Thyroid gland (tissue), 4 donors: ENCODE measurements at places on chromosomes 16 and 17. TPM values are rescaled to one million over a fixed set of nuclear protein-coding genes. Genes with fewer than 3 reads are reported as not detected.

GAS7 gene
- total RNA-seq, result 20.1 TPM

IL17C gene
- not detected for total RNA-seq

CMTM1 gene
- total RNA-seq, result 3.8 TPM

PRSS27 gene
- total RNA-seq, result 1.1 TPM

ABCC6 gene
- 17.7 TPM for total RNA-seq

ITGAX gene
- 2.8 TPM for total RNA-seq

NTN1 gene
- 5.1 TPM for total RNA-seq

TPSAB1 gene
- 7.4 TPM for total RNA-seq

CD79B gene
- total RNA-seq, result not detected

DNA sequence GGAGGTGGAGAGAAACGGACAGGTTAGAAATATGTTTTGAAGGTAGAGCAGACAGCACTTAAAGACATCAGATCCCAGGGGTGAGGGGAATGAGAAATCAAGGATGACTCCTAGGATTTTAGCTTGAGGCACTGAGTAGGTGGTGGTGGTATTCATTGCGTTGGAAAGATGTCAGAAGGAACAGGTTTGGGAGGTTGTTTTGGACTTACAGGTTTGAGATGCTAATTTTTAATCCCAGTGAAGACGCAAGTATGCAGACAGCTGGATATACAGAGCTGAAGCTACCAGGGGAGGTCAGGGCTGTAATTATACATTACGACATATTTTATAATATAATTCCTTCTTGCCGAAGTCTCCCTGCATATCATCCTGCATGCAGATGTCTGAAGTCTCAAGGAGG lies 433.3 kb downstream of the XYLT1 start:
- no peak for DNase-seq

GRCh38 chr16:48503779-48504178 lies 106.2 kb downstream of the N4BP1 start:
- DNase-seq, result peak; percentile 35

DNA sequence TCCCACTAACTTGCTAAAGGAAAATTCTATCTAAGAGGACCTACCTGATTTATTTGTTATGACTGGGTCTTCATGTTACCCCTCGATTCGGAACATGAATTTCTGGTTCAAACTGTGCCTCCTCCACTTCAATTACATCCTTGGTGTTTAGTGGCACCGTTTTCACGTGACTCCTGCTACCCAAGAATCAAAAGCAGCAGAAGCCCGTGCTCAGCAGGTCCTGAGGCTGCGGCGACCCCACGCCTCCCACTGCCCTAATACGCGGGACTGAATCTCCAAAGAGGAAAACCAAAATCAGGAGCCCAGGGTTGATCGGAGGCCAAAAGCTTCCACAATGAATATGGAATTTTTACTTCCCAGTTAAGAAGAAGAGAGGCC lies 94.0 kb upstream of the METRNL start:
- DNase-seq, result no peak

DNA sequence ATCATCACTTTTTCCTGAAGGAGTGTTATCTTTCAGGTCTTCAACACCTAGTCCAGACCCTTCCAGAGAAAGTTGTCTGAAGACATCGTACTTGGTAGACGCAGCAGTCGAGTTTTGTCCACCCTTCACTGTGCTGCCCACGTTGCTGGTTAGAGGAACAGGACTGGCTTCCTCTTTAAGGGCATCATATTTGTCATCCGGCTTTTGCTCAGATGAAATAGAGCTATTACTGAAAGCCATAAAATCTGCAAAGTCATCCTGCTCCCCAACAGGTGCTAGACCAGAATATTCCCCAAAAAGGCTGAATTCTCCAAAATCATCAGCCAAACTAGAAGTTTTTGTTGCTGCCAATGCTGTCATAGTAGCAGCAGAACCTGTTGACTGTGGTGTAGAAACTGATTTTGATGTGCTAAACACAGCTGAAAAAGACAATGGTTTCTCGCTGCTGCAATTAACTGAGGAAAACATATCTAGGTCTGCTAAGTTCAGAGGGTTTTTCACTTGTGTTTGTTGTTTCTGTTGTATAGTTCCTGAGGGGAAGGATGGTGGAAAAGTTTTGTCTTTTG lies 55.7 kb downstream of the SYNRG start:
- DNase-seq, result no peak

DNA sequence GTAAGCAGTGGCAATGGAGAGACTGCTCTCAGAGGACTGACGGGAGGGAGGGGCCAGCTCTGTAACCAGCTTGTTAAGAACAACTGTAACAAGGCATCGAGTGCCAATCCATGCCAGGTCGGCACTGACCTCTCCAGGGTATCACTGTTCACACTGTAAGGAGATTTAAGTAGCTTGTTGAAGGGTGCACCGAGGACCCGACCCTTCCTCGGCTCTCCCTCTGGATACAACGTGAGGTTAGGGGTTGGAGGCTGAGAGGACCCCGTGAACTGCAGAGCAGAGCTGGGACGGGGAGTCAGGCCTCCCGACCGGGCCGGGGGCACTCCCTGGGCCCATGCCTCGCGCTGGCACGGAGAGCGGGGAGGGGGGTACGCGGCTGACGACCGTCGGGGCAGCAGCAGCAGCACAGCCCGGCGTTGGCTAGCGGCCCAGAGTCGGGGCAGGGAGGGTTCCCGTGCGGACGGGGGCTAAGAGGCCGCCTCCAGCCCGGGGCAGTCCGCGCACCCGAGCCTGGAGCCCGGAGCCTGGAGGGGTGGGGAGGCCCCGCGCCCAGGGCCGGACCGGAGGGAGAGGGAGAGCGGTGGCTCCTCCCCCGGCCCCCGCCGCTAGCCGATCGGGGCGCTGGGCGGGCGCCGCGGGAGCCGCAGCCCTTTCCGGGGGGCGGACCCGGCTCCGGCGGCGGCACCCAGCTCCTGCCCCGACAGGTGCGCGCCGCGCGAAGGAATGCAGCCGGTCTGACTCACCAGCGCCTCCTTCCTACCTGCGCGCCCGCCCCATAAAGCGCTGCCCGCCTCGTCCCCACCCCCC lies at the start of gene ITGB4:
Gene ITGB4 (plus strand): TSS at position 804 of the 807 bp plus-strand sequence. CDS start 3,245 bp downstream, outside the sequence.
- peak; percentile 88 for DNase-seq

- no peak for DNase-seq
Observed at GRCh38 chr17:4947010-4947410, 1.3 kb downstream of the PFN1 start.

DNA sequence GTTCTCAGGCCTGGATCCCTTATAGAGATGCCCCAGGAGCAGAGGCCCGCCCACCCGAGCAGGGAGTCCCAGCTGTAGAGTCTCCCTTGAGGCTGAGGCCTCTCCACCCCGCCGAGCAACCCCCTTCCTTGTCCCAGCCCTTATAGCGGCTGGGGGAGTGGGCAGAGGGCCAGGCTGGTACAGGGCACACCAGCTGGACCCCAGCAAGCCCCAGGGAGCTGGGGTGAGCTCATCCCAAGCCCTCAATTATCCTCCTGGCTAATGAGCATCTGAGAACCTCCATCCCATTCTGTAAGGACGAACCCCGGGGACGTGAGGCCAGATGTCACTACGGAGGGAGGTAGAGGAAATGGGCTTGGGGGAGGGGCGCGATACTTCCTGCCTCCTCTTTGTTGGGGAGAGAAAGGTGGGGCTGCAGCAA lies 3.2 kb upstream of the SNN start:
- no peak for DNase-seq

- no peak for DNase-seq
Observed at GRCh38 chr17:68544111-68544915, 32.1 kb downstream of the PRKAR1A start.

- peak; percentile 5 for DNase-seq
Observed at GRCh38 chr17:65797809-65798208, 236.4 kb upstream of the AXIN2 start.

DNA sequence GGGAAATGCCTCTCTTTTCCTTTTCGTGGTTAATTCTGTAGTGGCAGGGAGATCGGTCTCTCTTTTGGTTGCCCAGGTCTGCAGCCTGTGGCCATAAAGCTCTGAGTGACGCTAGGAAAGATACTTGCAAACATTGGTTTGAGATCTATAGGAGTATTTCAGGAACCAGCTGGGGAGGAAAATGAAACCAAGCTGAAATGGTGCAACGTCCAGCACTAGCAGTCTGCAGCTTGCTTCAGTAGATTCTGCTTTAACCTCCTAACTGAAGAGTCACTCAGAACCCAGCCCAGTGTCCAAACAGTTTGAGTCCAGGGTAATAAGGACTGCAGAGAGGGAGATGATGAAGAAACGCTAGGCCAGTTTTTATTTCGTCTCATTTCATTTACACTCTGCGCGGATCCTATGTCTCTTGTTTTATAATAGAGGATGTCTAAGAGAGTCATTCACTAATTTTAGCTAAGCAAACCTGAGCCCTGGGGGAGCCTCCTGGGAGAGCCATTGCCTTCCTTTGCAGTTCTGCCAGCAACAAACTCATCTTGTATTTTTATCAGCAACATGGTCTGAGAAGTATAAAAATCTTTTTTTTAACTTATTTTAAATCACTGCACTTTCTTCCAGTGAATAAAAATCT lies 12.0 kb downstream of the SP2 start:
- no peak for DNase-seq

DNA sequence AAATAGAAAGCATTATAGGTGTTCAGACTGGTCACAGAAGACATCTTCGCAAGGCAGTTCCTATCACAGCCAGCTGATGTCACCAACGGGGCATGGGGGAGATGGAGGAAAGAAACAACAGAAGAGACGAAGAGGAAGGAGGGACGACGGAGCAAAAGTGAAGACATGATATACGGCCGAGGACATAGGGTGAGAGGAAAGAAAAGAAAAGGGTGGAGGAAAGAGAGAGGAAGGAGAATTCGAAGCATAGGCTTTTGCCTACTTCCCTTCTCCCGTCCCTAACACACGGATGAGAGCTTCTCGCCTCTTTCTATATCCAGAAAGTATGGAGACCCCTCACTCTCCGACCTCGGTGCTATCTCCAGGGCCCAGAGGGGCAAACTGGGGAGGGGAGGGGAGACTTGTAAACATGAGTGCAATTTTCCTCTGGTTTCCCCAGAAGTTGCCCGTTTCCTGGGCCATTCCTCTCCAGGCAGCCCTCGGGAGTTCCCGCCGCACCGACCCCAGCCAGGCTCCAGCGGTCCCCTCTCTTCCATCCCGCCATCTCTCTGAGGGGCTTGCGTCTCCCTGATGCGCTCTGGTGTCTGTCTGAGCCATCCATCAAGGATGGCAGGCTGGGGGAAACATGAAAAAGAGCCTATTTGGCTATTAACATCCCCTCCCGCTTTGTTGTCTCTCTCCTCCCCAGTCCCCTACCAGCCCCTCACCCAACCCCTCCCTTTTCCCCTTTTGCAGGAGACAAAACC lies 26.0 kb downstream of the COPZ2 start:
- DNase-seq, result no peak

GRCh38 chr16:20803192-20803560 lies 3.1 kb downstream of the ERI2 start:
- no peak for DNase-seq

GRCh38 chr17:46072998-46073397 lies 73.9 kb downstream of the STH start:
- no peak for DNase-seq

GRCh38 chr17:58005728-58006559 lies 1.1 kb downstream of the SRSF1 start:
- DNase-seq, result no peak

- DNase-seq, result peak; percentile 93
Observed at GRCh38 chr16:48617711-48618148, 7.8 kb upstream of the N4BP1 start.

DNA sequence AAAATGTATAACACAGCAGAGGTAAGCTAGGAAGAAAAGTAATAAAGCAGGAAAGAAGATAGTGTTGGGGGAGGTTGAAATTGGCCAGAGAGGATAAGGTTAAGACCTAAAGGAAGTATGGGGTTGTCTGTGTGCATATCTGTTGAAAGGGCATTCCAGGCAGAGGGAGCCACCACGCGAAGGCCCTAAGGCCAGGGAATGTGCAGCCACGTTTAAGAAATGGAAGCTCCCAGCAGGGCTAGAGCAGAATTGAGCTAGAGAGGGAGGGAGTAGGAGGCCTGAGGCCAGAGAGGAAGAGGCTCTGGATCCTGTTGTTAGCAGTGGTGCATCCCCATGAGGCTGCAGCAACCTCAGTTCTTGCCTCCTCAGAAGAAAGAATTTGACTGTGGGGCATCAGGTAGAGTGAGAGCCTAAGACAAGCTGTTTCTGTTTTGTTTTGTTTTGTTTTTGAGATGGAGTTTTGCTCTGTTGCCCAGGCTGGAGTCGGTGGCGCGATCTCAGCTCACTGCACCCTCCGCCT lies 59.0 kb upstream of the CACNG5 start:
- no peak for DNase-seq

GRCh38 chr16:86390335-86390734 lies 120.0 kb upstream of the FOXF1 start:
- DNase-seq, result no peak

GRCh38 chr16:1770328-1771187 lies 785 bp downstream of the NME3 start:
- peak; percentile 87 for DNase-seq

DNA sequence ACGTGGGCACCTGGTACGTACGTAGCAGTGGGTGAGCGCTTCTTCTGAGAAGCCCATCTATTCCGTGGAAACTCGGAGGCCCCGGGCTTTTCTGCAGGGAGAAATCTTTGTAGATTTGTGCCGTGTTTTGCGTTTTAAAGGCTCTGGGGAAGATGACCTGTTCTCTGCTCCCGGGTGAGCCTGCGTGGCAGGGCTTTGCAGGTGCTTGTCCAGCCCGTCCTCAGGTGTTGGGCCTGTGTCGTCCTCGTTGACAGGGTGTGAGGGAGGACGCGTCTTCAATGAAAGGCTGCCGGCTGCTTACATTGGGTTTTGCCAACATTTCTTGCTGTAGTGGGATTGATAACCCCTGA lies 87.5 kb upstream of the ZNF750 start:
- no peak for DNase-seq

- DNase-seq, result no peak
Observed at GRCh38 chr17:64148017-64148631, 18.2 kb upstream of the ERN1 start.

DNA sequence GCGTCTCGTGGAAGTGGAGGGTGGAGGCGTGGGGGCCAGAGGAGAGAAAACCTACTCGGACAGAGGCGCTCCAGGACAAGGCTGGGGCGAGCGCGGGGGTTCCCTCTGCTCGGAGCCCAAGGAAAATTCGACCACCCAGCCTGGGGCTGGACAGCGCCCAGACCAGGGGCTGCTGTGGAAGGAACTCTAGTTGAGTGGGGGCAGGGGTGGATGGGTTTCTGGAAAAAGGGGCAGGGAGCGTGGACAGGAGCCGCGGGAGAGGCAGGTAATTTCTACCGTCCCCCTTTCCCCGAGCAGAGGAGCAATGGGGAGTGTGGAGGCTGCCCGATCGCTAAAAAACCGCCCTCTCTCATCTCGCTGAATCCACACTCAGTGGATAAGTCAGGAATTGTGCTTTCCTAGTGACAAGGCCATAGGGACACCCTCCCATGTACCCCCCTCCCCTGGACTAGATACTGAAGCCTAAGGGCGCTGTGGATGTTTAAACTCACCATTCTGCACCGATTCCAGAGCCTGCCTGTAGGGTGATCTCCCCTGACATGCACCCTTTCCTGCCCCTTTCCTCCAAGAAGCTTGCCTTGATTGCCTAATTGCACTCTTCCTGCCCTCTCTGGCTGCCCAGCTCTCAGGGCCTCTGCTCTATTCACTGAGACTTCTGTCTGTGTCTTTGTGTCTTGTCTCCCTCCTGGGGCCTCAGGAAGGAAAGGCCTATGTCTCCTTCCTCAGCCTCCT lies 90.7 kb upstream of the TMEM97 start:
- no peak for DNase-seq
